T-helper 9 cell (primary cell): ENCODE measurements at places on chromosomes 5 and 9.

- DNase-seq: no peak
Measured at GRCh38 chr9:91814753-91815152, 135.3 kb downstream of the ROR2 start.

DNA sequence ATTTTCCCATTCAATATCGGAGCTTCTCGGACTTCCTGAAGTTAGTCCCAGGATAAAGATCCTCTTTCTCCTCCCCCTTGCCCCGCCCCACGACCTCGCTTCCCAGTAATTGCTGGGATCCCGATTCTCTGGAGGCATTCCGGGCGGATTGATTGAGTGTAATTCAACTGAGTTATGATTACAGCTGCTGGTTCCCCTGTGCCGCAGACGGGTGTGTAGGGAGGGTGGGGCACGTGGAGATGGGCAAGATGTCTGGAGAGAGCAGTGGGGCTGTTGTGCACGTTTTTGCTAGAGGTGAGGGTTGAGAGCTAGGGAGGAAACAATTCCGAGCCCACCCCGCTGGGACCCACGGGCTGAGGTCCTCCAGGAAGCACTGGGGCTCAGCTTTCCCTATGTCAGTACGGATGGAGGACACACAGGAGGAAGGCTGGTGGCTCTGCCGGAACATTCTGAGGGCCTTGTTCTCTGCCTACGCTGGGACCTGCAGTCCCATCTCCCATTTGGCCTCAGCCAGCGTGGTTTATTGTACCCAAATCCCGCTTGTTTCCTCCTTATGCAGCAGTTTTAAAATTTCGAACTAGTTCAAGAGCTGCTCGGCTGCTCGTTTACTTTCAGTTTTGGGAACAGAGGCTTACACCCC lies 2.4 kb upstream of the DMRT2 start:
- DNase-seq: no peak

DNA sequence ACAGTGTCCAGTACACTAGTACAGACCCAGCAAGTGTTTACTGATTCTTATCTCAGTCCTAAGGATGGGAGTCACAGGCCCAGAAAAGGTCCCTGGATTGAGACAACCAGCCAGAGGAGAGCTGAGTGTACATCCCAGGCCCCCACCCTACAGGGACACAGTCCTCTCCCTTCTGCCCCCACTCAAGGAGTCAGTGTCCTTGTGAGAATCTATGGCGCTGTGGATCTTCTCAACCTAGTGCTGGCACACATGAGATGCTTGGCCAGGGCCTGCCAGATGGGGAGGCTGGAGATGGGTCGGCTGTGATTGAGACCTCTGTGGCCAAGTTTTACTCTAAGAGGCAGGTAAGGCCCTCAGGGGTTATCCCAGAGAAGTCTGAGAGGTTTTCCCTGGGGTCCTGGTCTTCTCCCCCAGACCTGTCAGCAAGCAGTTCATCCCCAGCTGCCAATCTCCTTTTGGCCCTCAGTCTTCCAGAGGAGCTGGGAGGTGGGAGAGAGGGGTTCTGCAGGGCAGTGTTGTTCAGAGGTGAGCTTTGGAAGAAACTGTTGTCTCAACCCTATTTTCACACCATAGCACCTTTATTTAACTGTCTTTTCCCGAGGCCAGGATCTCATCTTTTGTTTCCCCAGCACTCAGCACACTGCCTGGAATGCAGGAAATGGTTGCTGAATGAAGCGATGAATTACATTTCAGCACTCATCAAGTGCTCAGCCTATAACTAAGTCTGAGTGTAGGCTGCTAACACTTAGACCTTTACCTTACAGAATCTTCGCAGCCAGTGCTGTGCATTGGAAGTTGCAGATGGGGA lies 3.2 kb upstream of the NSD1 start:
- no peak for DNase-seq

DNA sequence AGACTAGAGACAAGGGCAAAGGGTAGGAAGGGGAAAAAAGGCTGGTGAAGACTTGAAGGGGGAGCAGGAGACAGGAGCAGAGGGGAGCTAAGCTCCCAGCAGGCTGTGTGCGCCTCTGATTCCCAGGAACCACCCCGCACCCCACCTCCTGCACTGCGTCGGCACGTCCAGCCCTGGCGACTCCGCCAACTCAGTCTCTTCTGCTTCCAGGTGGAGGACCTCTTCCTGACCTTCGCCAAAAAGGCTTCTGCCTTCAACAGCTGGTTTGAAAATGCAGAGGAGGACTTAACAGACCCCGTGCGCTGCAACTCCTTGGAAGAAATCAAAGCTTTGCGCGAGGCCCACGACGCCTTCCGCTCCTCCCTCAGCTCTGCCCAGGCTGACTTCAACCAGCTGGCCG lies 30.5 kb downstream of the DYNC2I2 start:
- DNase-seq: no peak

DNA sequence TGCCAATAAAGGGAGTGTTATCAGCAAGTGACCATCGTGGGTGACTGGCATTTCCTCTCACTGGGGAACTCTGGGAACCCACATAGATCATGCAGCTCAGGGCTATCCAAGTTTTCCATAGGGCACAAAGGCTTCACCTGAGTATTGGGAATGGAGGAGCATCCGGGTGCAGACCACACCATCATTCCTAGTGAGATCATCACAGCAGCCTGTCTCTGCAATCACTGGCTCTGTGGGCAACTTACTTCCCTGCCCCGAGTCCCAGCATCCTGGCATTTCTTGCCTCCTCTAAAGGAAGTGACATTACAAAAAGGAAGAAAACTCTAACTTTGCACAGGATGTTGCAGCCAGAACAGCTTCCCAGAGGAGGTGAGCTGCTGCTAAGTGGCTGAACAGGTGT lies 80.6 kb upstream of the SHB start:
- no peak for DNase-seq

DNA sequence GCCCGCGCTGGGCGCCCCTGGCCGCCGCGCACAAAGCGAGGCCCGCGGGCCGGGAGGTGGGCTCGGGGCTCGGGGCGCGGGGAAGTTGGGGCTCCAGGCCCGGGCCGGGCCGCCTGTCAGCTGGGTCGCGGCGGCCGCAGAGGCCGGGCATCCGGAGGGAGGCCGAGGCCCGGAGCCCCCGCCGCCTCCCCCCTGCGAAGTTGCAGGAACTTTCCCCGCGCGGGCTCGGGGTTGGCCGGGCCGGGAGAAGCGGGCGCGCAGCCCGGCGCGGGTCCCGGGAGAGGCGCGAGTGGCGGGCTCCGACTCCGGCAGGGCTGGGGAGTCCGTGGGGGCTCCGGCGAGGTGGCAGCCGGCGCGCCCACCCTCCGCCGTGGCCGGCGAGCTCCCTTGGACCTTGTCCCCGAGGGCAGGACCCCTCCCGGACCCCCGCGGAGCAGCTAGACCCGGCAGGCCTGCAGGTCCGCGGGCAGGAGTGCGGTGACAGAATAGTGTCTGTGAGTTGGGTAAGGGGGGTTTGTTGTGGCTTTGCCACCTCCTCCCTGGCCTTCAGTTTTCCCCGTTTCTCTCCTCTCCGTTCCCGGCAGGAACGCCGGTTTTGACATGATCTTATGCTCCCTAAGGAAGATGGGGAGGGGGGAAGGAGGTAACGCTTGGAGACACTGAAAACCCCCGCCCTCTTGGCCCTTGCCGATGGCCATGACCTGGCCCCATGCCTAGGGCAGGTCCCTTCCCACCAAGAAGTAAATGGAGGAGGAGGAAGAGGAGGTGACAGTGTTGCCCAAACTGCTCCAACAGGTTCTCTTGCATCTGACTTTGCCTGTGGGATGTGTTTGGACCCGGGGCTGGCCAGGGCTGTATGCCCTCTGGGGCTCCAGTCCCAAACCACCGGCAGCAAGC lies 942 bp downstream of the PHF2 start:
- no peak for DNase-seq
